Stimulated activated CD4-positive, alpha-beta T cell treated with anti-CD3 and anti-CD28 coated beads, Interleukin-1b, Interleukin-23, amount 100 ng/mL, for 1 hour (primary cell): ENCODE measurements at places on chromosomes 13 and 19.

DNA sequence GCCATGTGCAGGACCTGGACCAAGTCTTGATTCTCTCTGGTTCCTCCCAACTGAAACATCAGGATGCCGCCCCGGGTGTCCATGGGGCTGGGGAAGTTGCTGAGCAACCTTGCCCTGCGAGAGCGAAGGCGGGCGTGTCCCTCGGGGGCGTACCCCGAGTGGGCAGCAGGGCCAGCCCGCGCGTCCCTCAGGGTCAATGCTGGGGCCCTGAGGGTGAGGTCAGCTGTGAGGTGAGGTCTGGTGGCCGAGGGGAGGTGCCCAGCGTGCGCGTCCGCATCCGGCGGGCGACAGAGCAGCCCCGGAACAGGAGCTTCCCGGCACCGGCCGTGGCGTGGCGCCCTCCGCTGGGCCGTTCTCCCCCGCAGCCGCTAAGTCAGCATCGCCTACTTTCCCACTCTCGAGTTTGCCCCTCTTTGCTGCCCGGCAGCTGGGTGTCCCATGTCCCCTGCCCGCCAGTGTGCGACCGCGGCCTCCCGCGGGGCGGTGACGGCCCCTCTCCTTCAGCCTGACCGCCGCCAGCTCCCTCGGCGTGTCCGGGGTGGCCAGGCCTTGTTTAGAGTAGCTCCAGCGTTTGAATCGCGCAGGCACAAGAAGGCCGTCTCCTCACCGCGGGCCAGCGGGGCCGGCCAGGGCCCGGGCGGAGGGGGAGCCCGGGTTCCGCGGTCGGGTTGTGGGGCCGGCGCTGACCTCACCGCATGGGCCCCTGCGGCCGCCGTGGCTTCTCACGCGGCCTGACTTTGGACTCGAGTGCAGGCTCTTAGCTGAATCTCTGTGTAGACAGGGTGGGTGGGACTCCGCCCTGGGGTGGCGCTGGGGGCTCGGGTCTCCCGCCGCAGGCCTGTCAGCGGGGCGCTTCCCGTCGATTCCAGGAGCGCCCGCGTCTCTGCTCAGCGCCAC, 33.0 kb downstream of the GJA3 start:
- DNase-seq: no peak

- no peak for DNase-seq
Measured at GRCh38 chr19:6705931-6706632, 14.4 kb downstream of the C3 start.

GRCh38 chr13:98478189-98479129, 98.4 kb downstream of the STK24 start:
- no peak for DNase-seq

GRCh38 chr13:45447050-45447661, 17.6 kb upstream of the COG3 start:
- no peak for DNase-seq

DNA sequence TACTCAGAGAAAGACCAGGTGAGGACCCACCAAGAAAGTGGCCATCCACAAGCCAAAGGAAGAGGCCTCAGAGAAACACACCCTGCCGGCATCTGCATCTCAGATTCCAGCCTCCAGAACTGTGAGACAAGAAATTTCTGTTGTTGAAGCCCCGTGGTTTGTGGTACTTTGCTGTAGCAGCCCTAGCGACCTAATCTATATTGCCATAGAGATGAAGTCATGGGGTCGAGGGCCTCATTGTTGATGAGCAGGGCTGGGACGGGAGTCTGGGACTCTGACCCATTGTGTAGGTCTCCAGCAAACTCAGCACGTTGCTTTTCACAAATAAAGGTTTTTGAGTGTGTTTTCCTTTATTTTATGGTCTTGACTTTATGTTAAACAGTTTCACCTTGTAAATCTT, 174.9 kb downstream of the TNFSF13B start:
- no peak for DNase-seq

GRCh38 chr13:24306632-24307031, 2.7 kb upstream of the C1QTNF9 start:
- no peak for DNase-seq

- no peak for DNase-seq
Measured at GRCh38 chr13:29952245-29952644, 101.8 kb upstream of the UBL3 start.

GRCh38 chr13:39510316-39510695, 92.7 kb downstream of the LHFPL6 start:
- DNase-seq: no peak

- DNase-seq: no peak
Measured at GRCh38 chr19:16698914-16699313, 20.7 kb upstream of the NWD1 start.

- DNase-seq: no peak
Measured at GRCh38 chr19:34468409-34468808, 13.1 kb upstream of the WTIP start.

GRCh38 chr19:1516395-1516753, 3.6 kb upstream of the ADAMTSL5 start:
- DNase-seq: no peak

DNA sequence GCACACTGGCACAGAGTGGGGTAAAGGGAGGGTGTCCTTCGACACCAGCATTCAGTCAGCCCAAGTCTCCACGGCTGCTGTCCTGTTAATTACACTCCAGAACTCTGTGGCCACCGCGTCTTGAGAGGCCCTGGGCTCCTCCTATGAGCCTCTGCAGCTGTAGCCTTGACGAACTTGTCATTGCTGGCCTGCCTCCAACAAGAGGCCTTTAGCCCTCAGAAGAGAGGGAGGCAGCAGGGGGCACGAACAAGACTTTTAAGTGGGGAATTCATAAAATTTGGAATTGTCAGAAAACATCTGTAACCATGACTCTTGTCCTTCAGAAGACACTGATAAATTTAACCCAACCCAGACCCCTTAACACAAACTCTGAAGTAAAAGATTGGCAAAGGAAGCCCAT, 241.9 kb downstream of the UQCRFS1 start:
- no peak for DNase-seq

GRCh38 chr13:41780715-41781706, 179.9 kb downstream of the VWA8 start:
- no peak for DNase-seq

GRCh38 chr13:91598655-91599054, 200.2 kb downstream of the GPC5 start:
- DNase-seq: no peak

- no peak for DNase-seq
Measured at GRCh38 chr13:67043901-67044300, 186.2 kb downstream of the PCDH9 start.

DNA sequence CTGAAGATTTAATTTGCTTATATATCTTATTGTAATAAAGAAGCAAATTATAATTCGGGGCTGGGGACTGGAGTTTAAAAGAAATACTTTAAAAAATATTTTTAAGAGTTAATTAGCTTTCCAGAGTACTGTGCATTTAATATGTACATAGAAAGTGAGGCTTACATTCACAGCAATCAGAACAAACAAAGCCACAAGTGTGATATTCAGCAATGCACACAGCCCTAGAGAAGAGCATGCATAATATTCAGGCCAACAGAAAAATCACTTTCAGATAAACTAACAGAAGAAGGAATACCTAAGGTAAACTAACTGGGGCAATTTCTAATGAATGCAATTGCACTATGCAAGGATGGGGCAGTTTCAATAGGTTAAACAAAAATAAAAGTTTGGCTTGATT, 241.8 kb downstream of the GPC6 start:
- DNase-seq: no peak

GRCh38 chr13:40639221-40639681, 27.2 kb downstream of the FOXO1 start:
- no peak for DNase-seq

- no peak for DNase-seq
Measured at GRCh38 chr19:35562336-35562735, 1.1 kb downstream of the ATP4A start.

GRCh38 chr19:54530866-54531265, 28.2 kb downstream of the LAIR2 start:
- DNase-seq: no peak

DNA sequence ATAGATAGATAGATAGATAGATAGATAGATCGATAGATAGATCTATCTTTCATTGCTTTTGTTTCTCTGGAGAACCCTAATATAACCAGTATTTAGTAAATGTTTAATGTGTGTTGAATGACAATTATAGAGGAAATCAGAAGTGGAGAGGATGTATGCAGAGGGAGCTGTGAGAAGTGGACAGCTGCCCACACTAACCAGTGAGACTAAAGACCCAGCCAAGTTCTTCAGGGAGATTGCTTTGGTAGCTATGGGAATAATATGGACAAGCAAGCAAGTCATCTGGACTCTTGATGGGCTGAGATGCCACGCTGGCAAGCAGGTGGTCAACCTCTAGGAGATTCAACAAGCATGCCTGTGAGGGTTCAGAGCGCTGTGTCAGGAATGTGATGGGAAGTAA, 14.9 kb upstream of the INTS6 start:
- no peak for DNase-seq

DNA sequence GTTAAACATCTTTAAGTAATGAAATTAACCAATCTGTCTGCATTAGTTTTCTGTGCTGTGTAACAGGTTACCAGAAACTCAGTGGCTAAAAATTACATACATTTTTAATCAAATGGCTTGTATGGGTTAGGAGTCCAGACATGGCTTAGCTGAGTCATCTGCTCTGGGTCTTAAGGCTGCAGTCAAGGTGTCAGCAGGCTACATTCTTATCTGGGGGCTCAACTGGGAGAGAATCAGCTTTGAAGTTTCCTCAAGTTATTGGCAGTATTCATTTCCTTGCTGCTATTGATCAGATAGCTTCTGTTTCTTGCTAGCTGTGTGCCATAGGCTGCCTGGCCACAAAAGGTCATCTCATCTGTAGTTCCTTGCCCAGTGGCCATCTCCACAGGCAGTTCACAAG, 1163.0 kb downstream of the DIAPH3 start:
- DNase-seq: no peak

- no peak for DNase-seq
Measured at GRCh38 chr13:44796597-44797490, 192.4 kb downstream of the NUFIP1 start.

DNA sequence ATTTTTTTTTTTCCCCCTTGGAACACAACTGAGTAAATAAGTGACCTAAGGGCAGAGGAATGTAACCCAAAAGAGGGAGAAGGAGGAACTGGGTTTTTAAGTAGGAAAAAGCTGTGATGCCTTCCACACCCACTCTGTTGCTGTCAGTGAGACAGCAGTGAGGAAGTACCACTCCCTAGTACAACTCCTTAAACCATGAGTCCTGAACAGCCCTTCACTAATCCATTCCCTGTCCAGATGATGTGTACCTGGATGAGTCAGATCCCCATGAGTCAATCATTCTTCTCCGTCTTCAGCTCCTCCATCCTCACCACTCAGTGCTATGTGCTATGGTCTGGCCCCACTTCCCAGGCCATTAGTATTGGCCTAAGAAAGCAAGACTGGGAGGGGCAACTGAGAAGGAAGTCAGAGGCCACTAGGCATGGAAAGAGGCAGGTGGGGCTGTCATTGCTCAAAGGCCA, 12.9 kb upstream of the CXCL17 start:
- DNase-seq: no peak

DNA sequence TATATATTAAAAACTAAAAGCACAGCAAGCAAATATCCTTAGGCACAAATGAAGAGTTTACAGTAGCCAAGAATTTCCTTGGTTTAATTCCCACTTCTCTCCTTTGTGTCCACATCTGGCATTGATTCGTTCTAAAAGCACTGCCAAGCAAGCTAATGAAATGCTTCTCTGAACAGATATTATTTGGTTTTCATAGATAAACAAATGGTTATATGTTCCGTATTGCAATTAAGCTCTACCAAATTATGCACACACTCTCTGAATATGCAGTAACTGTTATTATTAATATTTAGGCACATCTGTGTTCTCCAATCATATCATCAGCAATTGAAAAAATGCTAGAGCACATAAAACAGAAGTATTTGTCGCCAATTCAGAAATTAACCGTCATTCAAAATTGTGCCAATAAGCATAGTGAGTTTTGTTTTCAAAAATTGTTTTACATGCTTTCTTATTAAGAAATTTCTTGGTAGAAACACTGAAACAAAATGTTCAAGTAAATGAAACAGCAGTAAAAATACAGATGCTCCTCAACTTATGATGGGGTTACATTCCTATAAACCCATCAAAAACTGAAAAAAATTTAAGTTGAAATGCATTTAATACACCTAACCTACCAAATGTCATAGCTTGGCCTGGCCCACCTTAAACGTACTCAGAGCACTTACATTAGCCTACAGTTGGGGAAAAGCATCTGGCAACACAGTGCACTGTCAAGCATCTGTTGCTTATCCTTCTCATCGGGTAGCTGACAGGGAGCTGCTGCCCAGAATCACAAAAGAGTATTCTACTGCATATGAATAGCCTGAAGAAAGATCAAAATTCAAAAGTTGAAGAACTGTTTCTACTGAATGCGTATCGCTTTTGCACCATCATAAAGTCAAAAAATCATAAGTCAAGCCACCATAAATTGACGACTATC, 2134.7 kb downstream of the PCDH9 start:
- no peak for DNase-seq

DNA sequence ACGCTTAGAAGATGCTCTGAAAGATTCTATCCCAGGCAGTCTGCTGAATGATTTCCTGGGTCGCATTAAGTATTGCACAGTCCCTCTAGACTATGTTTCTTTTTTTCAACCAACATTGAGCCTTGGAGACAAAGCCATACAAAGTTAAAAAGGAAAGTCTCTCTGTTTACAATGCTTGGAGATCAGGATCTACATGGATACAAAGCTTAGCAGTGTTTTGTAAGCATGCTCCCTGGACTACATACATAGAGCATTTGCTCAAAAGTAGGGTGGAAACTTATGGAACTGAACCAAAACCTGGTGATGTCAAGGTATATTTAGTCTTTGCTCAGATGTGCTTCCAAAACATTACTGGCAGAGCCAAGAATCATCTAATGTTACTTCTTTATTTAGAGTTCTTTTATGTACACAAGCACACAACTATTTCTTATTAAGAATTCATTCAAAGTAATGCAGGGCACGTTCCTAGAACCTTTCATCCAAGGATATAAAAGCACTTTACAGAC, 241.2 kb downstream of the ABCC4 start:
- DNase-seq: no peak

DNA sequence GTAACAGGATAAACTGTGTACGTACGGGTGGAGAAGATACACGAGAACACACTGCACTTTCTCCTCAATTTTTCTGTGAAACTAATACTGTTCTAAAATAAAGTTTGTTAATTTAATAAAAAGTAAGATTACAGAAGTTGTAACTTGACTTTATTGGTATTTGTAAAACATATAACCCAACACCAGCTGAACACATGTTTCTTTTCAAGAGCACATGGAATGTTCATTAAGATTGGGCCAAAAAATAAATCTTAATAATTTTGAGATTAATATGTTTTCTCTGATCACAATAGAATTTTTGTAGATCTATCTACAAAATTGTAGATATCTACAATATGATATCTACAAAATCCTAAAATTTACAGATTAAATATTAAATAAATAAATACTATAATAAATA, 55.1 kb upstream of the ZNF599 start:
- DNase-seq: no peak

GRCh38 chr13:31639443-31640163, 99.7 kb upstream of the RXFP2 start:
- DNase-seq: no peak

- no peak for DNase-seq
Measured at GRCh38 chr13:112955956-112956355, 13.1 kb upstream of the MCF2L start.
